ENCODE measurements at places on chromosomes 3 and 15. TPM values are rescaled to one million over a fixed set of nuclear protein-coding genes. Genes with fewer than 3 reads are reported as not detected.

Gene DLEC1
- total RNA-seq, result not detected

Gene TMC3
- not detected for total RNA-seq

Gene SERPINI2
- not detected for total RNA-seq

Gene CTXN2
- total RNA-seq, result not detected

Gene GABRA5
- total RNA-seq, result not detected

All from gastrocnemius medialis (tissue), 4 donors.